ENCODE measurements at places on chromosomes 4 and X.

GRCh38 chr4:139300431-139301112 is 733 bp upstream of the NAA15 start:
- DNase-seq, result peak; percentile 63

- no peak for DNase-seq
These were observed 171.7 kb downstream of the PAPSS1 start for GRCh38 chr4:107548211-107548905.

DNA sequence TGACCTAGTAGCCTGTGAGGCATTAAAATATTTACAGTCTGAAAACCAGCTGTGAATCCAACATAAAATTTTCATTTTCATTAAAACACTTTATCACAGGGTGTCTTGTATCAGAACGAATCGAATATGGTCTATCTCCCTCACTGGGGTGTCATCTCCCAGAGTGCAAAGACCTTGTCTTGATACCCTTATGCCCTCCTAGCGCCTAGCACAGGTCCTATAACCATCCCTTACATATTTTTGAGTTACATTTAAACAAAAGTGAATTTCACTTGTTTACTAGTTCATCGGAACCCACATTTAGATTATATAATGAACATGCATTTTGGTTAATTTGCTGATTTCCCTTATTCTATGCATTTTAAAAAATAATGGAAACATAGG is 14.0 kb downstream of the DIPK2B start:
- DNase-seq, result no peak

GRCh38 chr4:40373636-40374035 is 38.5 kb downstream of the CHRNA9 start:
- no peak for DNase-seq

GRCh38 chr4:140286456-140286855 is 87.0 kb upstream of the SCOC start:
- peak; percentile 16 for DNase-seq

- DNase-seq, result no peak
These were observed 162.5 kb upstream of the GALNT7 start for GRCh38 chr4:173005912-173006633.

DNA sequence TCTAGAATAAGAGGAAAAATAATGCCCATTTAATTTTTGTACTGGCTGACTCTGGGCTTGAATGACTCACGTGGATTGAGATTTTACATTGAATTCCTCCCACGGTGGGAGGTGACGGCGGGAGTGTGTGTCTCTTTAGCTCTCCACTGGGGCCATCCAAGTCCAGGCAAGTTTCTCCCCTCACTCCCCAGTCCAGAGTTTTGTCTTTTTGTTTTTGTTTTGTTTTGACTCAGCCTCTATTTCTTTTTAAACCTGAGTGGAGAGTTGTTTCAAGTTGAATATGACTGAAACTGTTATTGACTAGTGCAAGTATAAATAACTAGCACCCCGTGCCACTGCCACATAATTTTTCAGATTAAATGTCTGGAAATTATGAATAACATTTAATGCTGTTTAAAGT is 13.6 kb downstream of the CHST7 start:
- DNase-seq, result peak; percentile 68

DNA sequence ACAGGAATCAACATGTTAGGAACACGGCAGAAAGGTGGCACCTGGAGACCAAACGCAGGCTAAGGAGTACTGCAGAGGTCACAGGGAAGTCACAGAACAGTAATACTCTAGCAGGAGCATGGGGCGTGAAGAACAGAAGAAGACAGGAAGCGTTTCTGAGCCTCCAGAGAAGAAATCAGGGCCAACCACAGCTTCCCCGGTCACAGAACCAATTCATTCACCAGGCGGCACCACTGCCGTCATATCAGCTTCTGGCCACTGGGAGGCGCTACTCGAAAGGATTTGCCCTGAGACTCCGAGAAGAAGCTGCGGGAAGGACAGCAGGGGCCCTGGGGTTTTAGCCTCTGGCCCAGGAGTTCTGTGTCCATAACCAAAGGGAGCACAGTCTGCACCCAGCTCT is 78.0 kb upstream of the DRD5 start:
- DNase-seq, result peak; percentile 18

- DNase-seq, result no peak
These were observed 6.0 kb downstream of the DHX15 start for GRCh38 chr4:24578364-24578763.

DNA sequence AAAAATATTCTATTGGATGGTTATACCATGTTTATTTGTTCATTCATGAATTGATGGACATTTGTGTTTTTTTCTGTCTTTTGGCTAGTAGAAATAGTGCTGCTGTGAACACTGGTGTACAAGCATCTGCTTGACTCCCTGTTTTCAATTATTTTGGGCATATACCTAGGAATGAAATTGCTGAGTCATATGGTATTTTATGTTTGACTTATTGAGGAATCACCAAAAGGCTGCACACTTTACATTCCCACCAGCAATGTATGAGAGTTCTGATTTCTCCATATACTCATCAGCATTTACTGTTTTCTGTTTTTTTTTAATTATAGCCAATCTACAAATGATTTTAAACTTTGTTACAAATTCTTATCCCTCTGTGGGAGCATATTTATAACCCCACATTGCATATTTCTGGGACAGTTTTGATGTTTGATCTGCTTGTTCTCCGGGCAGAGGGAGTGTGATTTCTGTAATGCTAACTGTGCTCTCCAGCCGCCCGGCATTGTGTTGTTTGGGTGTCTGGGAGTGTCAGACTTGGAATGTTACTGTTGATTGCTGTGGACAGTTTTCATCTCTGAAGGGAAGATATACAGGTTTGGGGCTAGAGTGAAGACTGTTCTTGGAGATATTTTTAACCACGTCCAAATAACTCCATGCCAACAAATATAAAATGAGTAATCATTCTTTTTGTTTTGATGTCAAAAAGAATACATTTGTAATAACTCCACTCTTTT is 60.5 kb upstream of the PGRMC2 start:
- peak; percentile 81 for DNase-seq

DNA sequence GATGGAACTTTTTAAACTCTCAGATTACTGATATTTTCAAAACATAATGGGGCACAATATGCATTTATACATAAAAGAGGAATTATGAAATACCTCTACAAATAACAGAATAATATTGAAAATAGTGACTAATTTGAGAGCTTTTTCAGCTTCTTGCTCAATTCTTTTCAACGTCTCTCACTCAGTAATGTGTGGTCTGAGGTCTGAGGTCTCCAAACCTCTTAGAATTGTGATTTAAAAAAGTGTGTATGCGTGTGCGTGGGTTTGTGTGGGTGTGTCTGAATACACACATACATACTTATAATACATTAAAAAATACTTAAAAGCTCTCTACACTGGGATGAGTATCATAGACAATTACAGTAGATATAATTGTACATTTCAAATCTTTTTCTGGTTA is 7.9 kb downstream of the NDNF start:
- peak; percentile 30 for DNase-seq

- DNase-seq, result no peak
These were observed 81.4 kb downstream of the DOCK11 start for GRCh38 chrX:118577041-118577440.

- DNase-seq, result peak; percentile 71
These were observed 100.5 kb downstream of the CLNK start for GRCh38 chr4:10584042-10584441.

DNA sequence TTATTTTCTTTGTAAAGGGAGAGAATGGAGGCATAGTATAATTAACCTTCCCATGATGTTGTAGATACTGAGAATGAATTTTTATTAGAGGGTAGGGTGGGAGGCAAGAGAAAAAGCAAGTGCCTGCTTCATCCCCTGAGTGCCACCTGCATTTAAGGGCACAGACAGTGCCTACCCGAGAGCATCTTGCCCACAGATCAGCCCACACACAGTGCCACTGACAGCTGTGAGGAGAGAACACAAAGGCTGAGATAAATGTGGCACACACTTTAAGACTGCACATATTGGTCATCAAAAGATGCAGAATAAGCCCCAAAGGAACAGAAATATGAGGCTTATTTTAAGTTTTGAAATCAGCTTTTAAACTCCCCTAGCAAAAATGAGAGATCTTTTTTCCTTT is 250.8 kb downstream of the SLC39A8 start:
- no peak for DNase-seq

DNA sequence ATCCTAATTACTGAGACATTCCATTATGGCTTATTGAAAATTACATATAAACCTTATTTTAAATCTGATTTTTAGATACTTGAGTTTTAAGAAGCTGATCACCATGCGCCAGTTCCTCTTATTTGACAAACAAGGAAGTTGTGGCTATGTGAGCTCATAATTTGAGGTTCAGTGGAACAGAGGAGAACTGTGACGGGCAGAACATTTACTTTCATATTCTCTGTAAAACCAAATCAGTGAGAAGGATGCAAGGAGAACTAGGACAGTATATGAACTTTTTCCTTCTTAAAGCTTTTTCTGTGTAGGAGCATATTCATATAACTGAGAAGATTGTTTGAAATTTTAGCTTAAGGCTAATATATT is 25.3 kb downstream of the STIM2 start:
- no peak for DNase-seq

GRCh38 chr4:126046081-126046614 is 731.4 kb downstream of the FAT4 start:
- DNase-seq, result peak; percentile 42

DNA sequence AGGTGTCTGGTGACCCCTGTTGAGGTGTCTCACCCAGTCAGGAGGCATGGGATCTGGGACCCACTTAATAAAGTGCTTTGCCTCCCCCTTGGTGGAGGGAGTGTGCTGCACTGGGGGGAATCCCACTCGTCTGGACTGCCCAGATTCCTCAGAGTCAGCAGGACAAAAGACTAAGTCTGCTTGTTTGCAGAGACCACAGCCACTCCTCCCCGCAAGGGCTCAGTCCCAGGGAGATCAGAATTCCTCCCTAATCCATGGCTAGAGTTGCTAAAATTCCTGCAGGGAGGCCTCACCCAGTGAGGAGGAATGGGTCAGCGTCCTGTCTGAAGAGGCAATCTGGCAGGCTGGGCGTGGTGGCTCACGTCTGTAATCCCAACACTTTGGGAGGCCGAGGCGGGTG is 442.2 kb downstream of the PABPC4L start:
- DNase-seq, result no peak

GRCh38 chr4:184423003-184423686 is 51.2 kb downstream of the IRF2 start:
- no peak for DNase-seq

DNA sequence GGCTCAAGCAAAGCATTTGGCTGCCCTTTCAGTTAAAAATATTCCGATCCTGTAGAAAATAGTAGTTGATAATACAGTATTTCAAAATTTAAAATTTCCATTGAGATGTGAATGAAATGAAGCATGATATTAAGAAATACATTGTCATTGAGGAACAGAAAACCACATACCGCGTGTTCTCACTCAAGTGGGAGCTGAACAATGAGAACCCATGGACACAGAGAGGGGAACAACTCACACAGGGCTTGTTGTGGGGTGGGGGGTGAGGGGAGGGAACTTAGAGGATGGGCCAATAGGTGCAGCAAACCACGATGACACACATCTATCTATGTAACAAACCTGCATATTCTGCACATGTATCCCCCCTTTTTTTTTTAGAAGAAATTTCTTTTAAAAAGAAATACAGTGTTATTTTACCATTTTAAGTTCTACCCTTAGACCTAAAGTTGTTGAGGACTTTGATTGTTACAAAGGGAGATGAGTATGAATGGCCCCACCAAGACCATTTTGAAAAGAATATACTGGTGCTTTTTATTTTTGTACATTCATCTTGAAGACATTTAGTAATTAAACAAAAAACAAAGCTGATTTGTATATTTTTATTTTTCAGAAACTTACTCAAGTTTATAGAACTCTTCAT is 52.0 kb upstream of the IL13RA1 start:
- no peak for DNase-seq

DNA sequence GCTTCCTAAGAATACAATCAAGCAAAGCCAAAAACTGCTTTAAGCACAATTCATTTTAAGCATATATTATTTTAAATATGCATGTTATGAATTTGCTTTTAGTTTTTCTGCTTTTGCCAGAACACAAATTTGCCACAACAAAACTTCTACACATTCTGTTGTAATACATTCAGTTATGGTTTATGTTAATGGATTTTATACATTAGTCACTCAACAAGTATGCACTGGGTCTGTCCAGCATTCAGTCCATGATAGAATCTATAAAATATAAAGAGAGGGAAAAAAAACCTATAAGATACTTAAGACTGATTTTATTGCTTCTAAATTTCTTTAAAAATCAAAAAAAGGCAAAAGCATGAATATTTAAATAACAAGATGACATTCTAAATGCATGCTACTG is 22.2 kb downstream of the IQCM start:
- peak; percentile 55 for DNase-seq

- DNase-seq, result peak; percentile 5
These were observed 414.8 kb downstream of the OPHN1 start for GRCh38 chrX:68018248-68019203.

DNA sequence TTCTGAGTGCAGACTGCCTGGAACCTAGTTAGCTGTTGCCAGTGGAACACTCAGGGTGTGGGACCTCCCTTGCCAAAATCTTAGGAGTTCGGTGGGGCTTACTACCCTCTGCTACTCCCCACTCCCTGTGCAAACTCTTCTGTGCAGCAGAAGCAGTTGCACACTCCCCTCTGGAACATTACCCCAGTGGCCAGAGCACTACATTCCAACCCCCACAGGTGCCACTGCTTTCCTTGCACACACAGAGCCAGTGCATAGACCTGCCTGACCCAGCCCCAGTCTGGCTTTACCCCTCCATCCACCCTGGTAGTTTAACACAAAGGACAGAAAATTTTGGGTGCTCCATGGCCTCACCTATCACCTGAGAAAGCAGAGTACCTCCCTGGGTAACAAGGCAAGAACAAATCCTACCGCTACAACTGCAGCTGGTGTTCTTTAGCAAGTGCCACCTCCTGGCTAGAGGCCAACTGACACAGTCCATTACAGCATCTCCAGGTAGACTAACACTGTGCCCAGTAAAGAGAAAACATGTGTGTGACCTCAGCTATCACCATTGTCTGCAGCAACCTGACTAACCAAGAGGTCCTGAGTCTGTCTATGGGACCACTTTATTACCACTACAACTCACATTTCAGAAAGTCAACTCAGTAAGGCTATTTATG is 11.5 kb upstream of the RASSF6 start:
- DNase-seq, result no peak

- DNase-seq, result no peak
These were observed 15.5 kb upstream of the ASIC5 start for GRCh38 chr4:155881555-155881954.

DNA sequence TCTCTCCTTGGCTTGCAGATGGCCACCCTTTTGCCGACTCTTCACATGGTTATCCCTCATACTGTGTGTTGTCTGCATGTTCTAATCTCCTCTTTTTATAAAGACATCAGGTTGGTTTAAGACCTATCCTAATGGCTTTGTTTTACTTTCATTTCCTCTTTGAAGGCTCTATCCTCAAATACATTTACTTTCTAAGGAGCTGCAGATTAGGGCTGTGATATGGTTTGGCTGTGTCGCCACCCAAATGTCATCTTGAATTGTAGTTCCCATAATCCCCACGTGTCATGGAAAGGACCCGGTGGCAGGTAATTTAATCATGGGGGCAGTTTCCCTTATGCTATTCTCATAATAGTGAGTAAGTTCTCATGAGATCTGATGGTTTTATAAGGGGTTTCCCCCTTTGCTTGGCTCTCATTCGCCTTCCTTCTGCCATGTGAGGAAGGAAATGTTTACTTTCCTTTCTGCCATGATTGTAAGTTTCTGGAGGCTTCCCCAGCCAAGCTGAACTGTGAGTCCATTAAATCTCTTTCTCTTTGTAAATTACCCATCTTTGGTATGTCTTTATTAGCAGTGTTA is 204.5 kb downstream of the RELL1 start:
- DNase-seq, result no peak

Data from fibroblast of skin of right biceps (primary cell).